GM19239 (cell line): ENCODE measurements at places on chromosomes 7 and 10.

- DNase-seq, result no peak
These were observed 258.6 kb downstream of the BMPER start for GRCh38 chr7:34163956-34164355.

- DNase-seq, result no peak
These were observed 373.1 kb downstream of the DPP6 start for GRCh38 chr7:154425271-154425670.

- no peak for DNase-seq
These were observed 12.6 kb upstream of the SLC16A12 start for GRCh38 chr10:89547853-89548513.

DNA sequence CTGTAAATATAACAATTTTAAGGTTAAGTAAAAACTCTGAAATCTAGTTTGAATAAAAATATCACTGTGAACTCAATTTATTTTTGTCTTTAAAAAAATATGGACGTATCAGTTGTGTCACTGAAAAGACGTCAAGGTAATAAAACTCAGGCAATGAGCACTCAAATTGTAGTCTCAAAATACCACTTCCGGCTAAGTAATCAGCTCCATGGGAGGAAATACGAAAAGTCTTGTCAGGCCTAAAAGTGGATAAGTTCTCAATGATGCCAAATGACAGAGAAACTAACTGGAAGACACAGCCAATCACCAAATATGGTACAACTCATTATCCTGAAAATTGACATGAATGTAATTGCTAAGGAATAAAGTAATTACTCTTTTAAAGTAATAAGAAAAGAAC, 719 bp downstream of the CALN1 start:
- DNase-seq, result no peak

DNA sequence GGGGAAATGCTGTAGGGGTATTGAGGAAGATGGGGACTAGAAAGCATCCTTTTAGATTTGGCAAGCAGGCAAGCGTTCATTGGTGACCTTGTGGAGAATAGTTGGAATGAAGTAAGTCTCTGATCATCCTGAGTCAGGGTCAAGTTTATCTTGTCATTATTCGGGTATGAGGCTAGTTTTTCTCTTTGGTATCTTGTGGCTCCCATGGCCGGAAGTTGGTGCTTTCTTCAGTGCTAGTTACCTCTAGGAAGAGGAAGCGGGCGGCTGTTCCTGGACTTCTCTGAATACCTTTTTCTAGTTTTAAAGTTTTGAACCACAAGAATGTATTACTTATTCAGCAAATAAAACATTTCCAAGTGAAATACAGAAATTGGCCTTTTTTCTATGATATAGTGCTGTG, 9.2 kb downstream of the CREM start:
- DNase-seq, result no peak

- DNase-seq, result no peak
These were observed 21.0 kb upstream of the LRRC17 start for GRCh38 chr7:102891693-102892261.

GRCh38 chr7:136618818-136619217, 249.6 kb upstream of the CHRM2 start:
- DNase-seq, result no peak

GRCh38 chr7:155959894-155960293, 147.6 kb upstream of the SHH start:
- DNase-seq, result no peak

- DNase-seq, result no peak
These were observed 17.0 kb downstream of the CHST12 start for GRCh38 chr7:2420216-2420933.

GRCh38 chr10:105434970-105435369, 793.9 kb downstream of the SORCS3 start:
- no peak for DNase-seq
